ENCODE measurements at places on chromosomes 4 and X. TPM values are rescaled to one million over a fixed set of nuclear protein-coding genes. Genes with fewer than 3 reads are reported as not detected.

Gene ADRA2C
- total RNA-seq, result 18.4 TPM

- no peak for DNase-seq
These were observed 80.8 kb downstream of the AWAT2 start for GRCh38 chrX:69968950-69969349.

- peak; percentile 58 for DNase-seq
These were observed 668 bp upstream of the TAPT1 start for GRCh38 chr4:16226816-16227461.

DNA sequence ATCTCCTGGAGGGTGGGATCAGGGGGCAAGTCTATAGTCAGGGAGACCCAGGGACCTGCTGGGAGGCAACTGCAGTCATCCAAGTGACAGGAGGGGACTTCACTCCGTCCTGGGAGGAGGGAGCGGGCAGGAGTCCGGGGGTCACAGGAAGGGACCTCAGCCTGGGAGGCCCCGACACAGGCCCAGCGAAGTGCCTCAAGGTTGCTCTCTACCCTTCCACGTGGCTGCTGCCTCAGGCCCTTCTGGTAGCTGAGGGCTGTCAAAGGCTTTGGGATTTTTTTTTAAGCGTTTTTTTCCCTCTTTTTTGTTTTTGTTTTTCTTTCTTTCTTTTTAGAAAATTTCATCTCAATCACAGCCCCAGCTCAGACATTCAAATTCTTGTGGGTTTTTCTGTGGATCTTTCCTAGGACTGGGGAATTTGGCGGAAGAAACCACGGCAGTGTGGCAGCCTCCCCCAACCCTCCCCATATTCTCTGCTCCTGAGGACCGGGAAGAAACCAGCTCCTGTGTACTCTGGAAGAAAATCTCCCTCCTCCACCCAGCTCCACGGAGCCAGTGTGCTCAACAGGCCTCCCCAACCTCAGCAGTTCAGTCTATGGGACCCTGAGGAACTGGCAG is 1.4 kb upstream of the HAUS7 start:
- no peak for DNase-seq

Gene CPLX1
- total RNA-seq, result 6.7 TPM

Gene GDPD2
- 1.5 TPM for total RNA-seq

GRCh38 chrX:45198301-45198700 is 2.4 kb downstream of the DIPK2B start:
- DNase-seq, result no peak

GRCh38 chrX:70456256-70456655 is 11.6 kb downstream of the DLG3 start:
- DNase-seq, result no peak

DNA sequence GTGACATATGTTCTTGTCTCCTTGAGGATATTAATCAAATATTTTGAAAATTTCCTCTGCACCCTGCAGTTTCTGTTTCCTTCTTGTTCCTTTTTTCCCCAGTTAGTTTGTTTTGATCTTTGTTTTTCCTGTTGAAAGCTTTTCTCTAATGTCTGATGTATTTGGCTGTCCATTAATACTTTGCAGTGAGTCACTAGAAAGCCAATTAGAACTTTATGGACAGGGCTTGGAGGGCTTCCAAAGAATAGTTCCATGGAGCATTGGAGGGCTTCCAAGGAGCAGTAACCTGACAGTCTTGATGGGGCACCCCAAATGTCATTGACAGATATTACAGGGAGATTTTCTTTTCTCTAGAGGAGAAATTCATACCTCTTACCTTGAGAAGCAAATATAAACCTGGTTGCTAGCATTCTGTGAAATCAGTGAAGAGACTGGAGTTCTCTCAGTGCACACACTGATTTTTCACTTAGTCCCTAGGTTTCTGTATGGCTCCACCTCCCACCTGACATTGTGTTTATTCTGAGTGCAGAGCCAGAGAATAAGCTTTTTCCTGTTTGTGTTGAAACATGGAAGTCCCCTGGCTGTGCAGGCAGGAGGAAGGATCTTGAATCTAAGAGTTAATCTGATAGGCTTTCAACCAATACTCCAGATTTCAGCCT is 26.5 kb downstream of the SPARCL1 start:
- DNase-seq, result no peak

Gene DYNLT3
- 31.9 TPM for total RNA-seq

- DNase-seq, result no peak
These were observed 4.0 kb upstream of the HSPA4L start for GRCh38 chr4:127778102-127778501.

DNA sequence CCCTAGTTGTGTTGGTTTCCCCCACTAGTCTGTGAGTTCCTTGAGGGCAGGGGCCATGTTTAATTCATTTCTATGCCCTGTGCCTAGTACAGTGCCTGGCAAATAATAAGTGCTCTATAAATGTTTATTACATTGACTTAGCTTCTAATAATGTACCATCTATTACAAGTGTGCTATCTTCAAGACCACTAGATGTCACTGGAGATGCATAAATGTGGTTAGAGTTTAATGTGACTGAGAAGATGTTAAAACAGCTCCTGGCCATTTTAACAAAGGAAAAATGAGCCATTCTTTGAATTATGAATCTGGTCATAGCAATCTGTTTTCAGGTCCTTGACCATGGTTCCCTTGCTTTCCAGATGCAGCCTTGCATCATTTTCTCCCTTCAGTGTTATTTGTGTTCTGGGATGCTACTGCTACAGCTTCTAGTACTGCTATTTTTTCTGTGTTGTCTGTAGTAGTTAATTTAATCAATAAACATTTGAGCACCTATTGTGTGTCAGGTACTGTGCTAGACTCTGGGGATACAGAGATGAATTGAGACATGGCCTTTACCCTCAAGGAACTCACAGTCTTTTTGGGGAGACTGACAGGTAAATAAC is 43.2 kb downstream of the SLC9A6 start:
- no peak for DNase-seq

Gene G3BP2
- 123 TPM for total RNA-seq

DNA sequence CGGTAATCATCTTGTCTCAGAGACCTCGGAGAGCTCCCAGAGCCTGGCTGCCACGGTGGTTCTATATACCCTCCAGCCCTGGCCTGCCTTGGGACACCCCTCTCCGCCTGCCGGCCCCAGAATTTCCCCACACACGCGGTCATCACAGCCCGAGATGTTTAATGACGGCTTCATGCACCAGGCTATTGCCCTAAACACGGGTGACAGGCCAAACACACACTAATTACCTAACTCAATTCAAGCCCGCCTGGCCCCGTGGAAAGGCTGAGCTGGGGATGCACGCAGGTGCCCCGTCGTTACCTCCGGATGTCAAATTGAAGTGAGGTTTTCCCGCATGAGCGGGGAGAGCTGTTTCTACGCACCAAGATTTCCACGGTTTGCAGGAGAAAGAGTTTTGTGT is 72.9 kb upstream of the PPP2R3B start:
- DNase-seq, result no peak

Gene INTU
- total RNA-seq, result 15.0 TPM

- DNase-seq, result peak; percentile 59
These were observed 73.1 kb downstream of the PACRGL start for GRCh38 chr4:20773144-20773997.

Gene ANOS1
- total RNA-seq, result 2.3 TPM

Gene NXF2B
- total RNA-seq, result not detected

DNA sequence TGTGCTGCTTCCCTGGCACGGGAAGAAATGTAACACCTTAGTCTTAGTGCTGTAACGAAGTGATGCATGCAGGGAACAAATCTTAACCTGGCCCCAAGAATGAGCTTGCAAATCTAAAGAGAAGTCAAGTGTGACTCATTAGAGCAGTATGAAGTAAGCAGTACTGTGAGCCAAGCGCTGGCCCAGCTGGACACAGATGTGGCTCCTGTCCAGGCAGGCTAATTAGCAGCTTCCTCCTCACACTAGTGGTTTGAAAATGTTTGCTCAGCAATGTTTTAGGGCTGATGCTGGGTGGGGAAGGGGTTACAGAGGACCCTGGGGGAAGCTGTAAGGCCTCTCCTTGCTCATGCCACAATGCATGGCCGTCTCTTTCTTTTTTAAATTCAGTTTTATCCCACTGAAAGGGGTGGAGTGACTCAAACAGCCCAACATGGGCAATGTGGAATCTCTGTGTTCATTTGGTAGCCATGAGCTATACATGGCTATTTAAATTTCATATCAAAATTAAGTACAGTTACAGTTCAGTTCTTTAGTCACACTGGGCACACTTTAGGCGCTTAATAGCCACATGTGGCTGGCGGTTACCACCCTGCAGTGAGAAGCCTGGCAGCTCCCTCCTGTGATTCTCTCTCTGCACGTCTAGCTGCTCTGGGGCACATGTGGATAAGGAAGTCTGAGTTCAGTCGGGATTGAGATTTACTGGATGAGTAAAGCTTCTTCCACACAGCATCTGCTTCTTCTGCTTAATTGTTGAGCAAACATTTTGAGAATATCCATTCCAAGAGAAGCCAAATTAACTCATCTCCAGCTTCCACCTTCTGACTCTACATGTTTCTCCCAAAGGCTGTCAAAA is 48.8 kb downstream of the MAP7D2 start:
- peak; percentile 76 for DNase-seq

DNA sequence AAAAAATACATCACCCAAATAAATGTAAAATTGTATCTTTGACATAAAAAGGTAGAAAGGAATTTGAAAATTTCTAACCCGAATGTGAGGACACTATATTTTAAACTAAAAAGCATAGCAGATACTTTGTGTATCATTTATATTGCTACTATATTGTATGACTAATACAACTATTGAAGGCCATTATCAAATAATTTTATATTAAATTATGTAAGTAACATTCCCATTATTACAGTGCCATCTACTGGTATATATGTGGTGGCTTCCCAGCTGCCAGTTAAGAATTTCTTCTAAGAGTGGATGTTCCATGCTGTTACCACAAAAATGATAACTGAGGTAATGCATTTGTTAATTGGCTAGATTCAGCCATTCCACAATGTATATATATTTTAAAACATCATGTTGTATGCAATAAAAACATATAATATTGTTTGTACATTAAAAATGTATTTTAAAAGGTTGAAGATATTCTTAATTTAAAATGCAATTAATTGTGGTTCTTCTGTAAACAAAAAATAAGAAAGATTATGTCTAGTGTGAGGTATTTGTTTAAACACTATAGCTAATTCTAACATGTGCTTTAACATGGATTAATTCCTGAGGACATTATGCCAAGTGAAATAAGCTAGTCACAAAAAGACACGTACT is 65.3 kb downstream of the EGF start:
- no peak for DNase-seq

Gene SPIN2A
- 1.4 TPM for total RNA-seq

GRCh38 chr4:5890063-5890727 is 2.7 kb downstream of the CRMP1 start:
- no peak for DNase-seq

Gene FGFBP2
- total RNA-seq, result not detected

Gene ARHGAP36
- total RNA-seq, result not detected

DNA sequence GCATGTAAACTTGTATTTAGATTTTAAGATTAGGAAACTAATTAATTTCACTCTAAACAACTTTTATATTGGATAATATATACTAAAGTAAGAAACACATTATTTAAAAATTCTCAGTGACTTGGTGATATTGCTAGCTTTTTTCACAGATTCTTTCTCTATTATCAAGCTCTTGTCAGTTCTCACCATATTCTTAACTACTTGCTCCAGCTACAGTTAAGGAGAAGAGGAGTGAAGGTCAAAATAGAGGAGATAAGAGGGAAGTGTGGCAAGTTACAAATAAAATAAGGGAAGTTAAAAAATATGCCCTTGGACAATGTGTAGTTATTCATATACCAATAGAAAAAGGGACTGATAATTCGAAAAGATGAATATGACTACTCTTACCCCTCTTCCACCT is 34.7 kb upstream of the NAF1 start:
- no peak for DNase-seq

- DNase-seq, result no peak
These were observed 24.5 kb downstream of the HCCS start for GRCh38 chrX:11135564-11136185.

Gene SPANXN3
- not detected for total RNA-seq

Gene CT55
- total RNA-seq, result not detected

DNA sequence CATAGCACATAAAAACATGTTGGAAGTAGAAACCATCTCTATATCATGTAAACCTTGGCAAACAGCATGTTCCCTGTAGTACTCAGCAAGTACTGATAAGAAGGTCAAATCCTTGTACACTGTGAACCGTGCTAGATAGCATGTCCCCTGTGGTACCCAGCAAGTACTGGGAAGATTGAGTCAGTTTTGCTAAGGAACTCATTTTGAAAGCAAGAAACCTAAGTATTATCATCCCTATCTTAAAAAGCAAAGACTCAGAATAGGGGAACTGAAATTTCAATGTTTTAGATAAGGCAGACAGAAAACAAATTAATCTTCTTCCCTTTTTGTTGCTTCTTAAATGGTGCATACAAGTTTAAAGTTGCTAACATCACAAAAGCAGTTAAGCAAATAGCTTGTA is 180.2 kb downstream of the RBM46 start:
- no peak for DNase-seq

Gene MGAT4D
- total RNA-seq, result not detected

GRCh38 chrX:107715331-107716117 is 60.1 kb downstream of the TSC22D3 start:
- DNase-seq, result no peak

- DNase-seq, result no peak
These were observed 63.8 kb upstream of the STS start for GRCh38 chrX:7083468-7084396.

DNA sequence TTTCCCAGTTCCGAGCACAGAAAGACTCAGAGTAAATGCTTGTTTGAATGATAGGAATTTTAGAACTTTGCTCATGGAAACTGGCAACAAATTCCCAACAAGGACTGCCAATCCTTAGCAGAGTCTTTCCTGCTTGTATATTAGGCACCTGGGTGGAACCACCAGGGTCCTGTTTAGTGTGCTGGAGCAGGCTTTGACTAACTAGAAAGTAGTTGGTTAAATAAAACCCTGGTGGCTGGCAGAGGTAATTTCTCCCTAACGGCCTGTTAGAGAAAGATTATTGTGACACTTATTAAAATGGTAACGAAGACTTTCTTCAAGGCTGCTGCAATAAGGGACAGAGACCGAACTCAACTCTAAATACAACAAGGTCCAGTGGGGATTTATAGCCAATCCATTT is 103.6 kb upstream of the TEX13D start:
- DNase-seq, result no peak
